ENCODE measurements at places on chromosomes 7 and 10.

- DNase-seq, result no peak
Measured at GRCh38 chr10:5490698-5491464, 8.5 kb downstream of the CALML5 start.

GRCh38 chr7:6460303-6460702, 12.5 kb upstream of the DAGLB start:
- no peak for DNase-seq

GRCh38 chr10:7311218-7311849, 99.5 kb downstream of the SFMBT2 start:
- DNase-seq, result no peak

GRCh38 chr7:157470017-157470322, 133.2 kb downstream of the DNAJB6 start:
- DNase-seq, result no peak

DNA sequence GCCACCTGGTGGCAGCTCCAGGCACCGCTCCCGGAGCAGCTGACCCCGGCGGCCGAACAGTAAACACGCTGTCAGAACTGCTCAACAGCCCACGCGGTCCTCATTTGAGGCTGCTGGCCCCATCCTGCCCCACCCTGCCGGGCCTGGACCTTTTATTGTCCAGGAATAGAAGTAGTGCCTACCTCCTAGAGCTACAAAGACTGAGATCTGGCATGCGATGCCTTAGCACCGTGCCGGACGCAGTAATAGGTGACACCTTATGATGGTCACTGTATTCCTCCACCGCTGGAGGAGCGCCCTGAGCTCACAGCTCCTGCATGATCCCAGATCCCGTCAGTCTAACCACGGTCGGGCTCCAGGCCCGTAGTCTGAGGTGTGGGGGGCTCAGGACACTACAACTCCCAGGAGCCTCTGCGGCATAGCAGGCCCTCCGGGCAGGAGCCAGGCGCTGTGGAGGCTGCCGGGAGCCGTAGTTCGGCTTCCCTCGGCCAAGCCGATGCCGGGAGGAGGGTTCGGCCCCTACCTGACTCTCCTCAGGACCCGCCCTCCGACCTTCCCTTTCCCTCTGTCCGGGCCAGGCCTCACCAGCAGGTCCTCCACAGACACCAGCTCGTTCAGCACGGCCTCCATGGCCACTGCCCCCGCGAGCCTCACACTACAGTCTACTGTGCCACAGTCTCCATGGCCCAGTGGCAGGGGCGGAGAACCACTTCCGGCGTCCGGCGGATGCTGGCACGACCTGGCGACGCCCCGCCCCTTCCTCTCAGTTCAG, at the start of gene FIS1:
Gene FIS1, minus strand, starts transcription at position 707 of the 772 bp plus-strand sequence. Its CDS starts 77 bp downstream, at position 630.
- DNase-seq, result peak; percentile 91

DNA sequence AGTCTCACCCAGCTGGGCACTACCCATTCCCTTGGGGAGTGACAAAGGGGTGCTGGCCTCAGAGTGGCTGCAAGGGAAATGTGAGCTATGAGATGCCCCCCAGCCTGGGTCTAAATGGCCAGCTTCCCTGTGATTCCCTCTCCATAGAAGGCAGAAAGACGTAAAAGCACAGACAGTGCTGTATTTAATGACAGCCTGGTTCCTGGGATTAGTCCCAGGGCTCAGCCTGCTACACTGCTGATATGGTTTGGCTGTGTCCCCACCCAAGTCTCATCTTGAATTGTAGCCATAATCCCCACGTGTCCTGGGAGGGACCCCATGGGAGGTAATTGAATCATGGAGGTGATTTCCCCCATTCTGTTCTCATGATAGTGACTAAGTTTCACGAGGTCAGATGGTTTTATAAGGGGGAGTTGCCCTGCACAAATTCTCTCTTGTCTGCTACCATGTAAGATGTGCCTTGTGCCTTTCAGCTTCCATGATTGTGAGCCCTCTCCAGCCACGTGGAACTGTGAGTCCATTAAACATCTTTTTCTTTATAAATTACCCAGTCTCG, 23.9 kb upstream of the CALN1 start:
- DNase-seq, result no peak

DNA sequence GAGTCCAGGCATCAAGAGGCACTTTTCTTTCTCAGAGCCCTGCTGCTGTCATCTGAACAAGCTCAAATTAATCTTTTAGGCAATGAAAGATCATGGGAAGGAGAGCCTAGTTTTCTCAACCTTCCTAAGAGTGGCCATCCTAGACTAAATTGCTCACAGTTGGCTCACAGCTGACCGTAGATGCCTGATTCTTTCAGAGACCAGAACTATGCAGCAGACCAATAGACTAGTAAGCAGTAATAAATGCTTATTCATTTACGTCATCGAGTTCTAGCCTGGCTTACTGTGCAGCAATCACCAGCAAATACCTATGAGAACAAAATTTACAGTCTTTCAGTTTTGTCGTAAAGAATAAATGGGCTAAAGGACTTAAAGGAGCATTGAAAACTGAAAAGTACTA, 602.9 kb upstream of the GHITM start:
- DNase-seq, result no peak

DNA sequence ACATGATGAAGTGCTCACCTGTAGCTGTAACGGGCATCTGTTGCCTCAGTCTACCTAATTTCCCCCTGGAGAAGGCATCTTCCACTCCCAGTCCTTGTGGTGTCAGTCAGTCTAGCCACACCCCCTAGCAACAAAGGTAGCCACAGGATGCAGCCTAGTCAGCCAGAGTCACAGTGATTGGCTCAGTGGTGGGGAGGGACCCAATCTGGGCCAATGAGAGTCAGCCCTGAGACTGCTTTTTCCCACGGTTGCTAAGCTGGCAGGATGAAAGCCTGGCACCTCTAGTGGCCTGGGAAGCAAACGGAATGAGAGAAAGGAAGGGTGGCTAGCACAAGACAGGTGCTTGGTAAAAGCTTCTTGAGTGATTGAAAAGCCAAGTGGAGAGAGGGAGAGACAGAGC, 118.6 kb downstream of the SH3PXD2A start:
- peak; percentile 37 for DNase-seq

GRCh38 chr10:11638055-11638698, 26.7 kb upstream of the USP6NL start:
- no peak for DNase-seq

GRCh38 chr10:43125274-43125845, 12.9 kb upstream of the CSGALNACT2 start:
- DNase-seq, result no peak

DNA sequence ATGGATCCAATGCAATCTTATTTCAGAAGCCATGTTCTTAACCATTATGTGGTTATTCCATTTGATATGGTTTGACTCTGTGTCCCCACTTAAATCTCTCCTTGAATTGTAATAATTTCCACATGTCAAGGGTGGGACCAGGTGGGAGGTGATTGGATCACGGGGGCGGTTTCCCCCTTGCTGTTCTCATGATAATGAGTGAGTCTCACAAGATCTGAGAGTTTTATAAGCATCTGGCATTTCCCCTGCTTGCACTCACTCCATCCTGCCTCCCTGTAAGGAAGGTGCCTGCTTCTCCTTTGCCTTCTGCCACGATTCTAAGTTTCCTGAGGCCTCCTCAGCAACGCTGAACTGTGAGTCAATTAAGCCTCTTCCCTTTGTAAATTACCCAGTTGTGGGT, 32.0 kb upstream of the TSPAN13 start:
- DNase-seq, result no peak

- DNase-seq, result no peak
Measured at GRCh38 chr7:46835556-46835955, 746.4 kb downstream of the TNS3 start.

- no peak for DNase-seq
Measured at GRCh38 chr10:108902619-108903285, 1020.6 kb downstream of the XPNPEP1 start.

DNA sequence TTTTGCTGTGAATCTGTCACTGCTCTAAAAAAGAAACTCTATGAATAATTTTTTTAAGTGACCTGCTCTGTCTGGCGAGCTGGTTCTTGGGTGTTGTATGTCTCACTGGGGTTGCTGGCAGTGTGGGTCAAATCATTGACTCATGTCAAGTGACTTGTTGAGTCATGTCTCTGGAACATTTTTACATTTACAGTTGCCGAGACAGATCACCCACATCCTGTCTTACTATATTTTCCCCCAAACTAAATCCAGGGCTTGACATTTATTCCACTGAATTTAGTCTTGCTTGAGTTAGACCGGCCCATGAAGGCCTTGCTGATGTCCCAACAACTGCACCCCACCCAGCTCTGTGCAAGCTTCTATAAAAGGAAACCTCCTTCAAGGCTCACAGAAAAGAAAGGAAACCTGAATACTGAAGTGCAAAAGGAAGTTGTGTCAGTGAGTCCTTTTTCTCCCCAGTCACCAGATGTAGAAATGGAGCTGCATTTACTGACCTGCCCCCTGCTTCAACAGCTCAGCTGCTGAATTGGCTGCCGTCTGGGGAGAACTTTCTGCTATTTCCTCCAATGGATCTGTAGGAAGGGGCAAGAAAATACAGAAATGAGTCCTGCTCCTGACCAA, 290.3 kb downstream of the TNS3 start:
- no peak for DNase-seq

Data from small intestine (tissue), 16 donors.